Activated CD4-positive, alpha-beta T cell treated with anti-CD3 and anti-CD28 coated beads, Interleukin-2, amount 50 U/mL, for 24 hours (primary cell): ENCODE measurements at places on chromosomes 3 and 15.

DNA sequence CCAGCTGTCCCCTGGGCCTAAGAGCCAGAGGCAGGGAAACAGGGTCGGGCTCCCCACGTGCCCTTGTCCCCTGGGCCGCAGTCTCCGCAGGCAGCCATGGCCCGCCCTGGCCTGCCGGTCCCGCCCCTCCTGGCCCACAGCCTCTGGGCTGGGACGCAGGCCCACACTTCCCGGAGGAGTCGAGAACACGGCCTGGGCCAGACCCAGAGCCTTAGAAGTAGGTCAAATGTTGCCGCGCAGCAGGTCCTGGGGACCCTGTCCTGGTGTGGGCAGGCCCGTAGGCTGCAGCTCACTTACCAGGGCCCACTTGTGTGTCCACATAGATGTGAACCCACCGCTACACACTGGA, 4.3 kb upstream of the MYL3 start:
- DNase-seq = no peak

DNA sequence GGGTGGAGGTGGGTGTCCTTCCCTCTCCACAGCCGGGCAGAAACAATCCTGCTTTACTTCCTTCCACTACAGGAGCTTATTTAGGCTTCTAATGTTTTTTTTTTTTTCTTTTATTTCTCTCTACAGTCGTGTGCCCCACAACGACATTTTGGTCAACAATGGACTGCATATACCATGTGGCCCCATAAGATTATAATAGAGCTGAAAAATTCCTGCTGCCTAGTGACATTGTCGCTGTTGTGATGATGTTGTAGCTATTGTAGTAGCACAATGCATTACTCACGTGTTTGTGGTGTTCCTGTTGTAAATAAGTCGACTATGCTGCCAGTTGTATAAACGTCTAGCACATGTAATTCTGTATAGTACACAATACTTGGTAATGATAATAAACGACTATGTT, 153.7 kb downstream of the IL20RB start:
- no peak for DNase-seq

DNA sequence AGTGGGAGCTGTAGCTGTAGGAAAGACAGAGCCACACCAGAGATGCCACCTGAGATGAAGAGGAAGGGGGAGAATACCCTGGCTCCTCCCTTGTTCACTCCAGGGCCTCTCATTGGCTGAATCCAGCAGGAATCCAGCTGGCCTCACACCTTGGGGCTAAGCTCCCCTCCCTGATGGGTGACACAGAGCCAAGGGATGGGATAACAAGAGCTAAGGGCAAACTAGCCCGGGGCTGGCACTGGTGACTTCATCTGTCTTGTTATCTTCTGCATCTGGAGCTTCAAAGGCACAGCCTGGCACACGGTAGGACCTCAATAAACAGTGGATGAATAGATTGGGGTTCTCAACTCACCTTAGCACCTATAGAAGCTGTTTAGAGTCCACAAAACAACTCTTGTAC, 13.8 kb upstream of the GATA2 start:
- no peak for DNase-seq

DNA sequence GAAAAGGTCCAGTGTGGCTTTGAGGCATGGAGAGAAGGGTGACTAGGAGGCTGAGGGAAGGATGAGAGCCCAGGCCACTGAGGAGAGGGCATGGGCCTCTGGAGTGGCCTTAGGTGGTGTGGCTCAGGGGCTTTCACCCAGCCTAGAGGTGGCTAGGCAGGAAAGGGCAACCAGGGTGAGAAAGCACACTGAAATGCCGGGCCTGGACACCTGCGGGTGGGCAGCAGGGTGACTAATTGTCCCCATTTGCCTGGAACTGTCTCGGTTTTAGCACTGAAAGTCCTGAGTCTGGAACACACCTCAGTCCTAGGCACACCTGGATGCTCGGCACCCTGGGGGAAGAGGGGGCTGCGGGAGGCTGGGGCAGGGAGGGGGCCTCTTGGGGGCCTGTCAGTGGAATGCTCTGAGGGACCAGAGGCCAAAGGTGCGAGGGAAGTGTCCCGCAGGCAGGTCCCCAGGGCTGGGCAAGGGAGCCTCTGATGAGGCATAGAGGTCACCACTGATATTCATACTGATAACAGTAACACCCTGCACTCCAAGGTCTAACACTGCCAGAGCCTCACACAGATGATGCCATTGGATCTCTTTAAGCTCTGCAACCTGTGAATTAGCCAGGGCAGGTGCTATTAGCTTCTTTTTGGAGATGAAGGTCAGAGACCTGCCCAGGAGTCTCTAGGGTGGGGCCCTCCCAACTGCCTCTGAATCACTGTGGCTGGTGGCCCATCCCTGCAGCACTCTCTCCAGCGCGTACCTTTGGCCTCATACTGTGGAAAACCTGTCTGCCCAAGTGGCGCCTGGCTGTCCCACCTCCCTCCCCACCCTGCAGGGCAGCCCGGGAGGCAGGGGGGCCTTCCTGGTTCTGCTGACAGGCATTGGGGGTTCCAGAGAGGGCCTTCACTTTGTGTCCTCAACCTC, 3.0 kb upstream of the PHGR1 start:
- no peak for DNase-seq
